ENCODE measurements at places on chromosomes 2 and 18.

GRCh38 chr2:220442012-220442411 lies 814.6 kb downstream of the SLC4A3 start:
- DNase-seq = no peak

DNA sequence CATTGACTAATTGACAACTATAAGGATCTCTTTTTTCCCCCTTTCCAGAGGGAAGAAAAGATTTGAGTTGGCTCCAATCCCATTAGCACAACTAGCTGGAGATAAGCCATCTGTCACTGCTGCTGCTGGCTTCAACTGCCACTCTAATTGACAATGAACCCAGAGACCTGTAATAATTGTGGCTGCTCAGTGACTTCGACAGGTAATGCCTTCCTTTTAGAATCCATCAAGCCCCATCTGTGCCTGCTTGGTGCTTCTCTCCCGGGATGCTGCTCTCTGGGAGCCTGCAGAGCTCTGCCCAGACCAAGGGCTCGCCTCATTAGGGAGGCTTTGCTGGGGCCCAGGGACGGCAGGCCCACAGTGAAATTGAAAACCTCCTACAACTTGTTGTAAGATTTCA lies 376.7 kb upstream of the SOX11 start:
- DNase-seq = no peak

- no peak for DNase-seq
Measured at GRCh38 chr18:38940863-38941531, 1375.4 kb upstream of the CELF4 start.

GRCh38 chr18:74229005-74229404 lies 62.8 kb downstream of the CYB5A start:
- no peak for DNase-seq

DNA sequence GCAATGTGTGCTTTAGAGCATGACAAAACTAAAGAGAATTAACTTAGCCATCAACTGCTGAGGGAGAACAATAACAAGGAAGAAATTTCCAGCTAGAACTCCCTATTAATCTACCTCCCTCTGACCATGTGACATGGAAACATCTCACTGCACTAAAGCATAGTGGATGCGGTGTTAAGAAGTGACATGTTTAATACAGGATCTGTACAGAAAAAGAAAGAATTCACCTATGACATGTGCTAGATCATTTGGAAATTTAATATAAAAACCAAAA lies 202.3 kb upstream of the KLHL14 start:
- DNase-seq = no peak

- DNase-seq = no peak
Measured at GRCh38 chr2:199339891-199340605, 117.7 kb downstream of the SATB2 start.
